Globus pallidus (tissue), 1 donor: ENCODE measurements at places on chromosomes 4 and X.

DNA sequence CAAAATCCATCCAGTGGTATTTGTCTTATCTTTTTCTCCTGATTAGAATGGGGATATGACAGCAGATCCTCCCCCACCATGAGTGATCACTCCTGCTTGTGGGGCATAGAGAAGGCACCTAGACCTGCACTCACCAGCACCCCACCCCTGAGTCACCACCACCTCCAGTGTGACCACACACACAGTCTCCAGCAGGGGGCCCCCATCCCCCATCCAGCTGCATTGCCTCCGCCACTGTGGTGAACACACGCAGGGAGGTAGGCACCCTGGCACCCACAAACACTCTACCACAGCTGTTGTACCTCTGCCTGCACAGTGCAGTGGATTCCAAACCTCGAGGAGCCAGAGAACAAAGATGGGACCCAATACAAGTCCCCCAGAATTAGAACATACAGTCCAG is 9.0 kb upstream of the MAGEA8 start:
- no peak for DNase-seq

GRCh38 chr4:114249976-114250375 is 270.5 kb upstream of the ARSJ start:
- no peak for DNase-seq

DNA sequence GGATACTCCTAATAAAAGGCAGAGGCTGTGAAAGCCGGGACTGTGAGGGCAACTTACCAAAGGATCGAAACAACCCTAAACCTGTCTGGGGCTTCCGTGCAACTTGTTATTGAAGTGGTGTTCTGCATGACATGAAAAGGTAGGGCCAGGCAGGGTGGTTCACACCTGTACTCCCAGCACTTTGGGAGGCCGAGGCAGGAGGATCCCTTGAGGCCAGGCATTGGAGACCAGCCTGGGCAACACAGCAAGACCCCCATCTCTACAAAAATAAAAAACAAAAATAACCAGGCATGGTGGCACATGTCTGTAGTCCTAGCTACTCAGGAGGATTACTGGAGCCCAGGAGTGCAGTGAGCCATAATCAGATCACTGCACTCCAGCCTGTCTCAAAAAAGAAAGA is 12.3 kb downstream of the CASP3 start:
- DNase-seq, result no peak

DNA sequence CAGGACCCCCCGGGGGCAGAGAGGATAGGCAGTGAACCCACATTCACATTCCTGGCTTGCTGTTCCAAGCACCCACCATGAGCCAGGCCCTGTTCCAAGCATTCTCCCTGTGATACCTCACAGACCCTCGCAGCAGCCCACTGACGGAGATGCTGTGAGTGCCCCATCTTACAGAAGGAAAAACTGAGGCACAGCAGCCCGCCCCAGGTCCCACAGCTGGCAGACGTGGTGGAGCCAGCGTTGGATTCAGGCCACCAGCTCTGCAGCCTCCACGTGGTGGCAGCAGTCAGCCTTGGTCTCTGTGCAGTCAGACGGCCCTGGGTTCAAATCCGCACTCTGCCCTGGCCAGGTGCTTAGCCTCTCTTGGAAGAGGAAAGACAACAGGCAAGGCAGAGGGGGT is 16.8 kb downstream of the MAN2B2 start:
- no peak for DNase-seq

- no peak for DNase-seq
Measured at GRCh38 chr4:152243206-152243605, 292.7 kb downstream of the FBXW7 start.

- no peak for DNase-seq
Measured at GRCh38 chr4:38562751-38563198, 101.2 kb upstream of the KLF3 start.

GRCh38 chrX:38403834-38404233 is 51.4 kb downstream of the OTC start:
- no peak for DNase-seq

- peak; percentile 84 for DNase-seq
Measured at GRCh38 chr4:4859325-4859798, at the start of gene MSX1. TSS of gene MSX1 (plus strand) at chr4:4859665. CDS start at chr4:4859900, 235 bp downstream.

- no peak for DNase-seq
Measured at GRCh38 chr4:98434816-98435215, 173.6 kb downstream of the RAP1GDS1 start.

GRCh38 chr4:170040031-170040680 is 14.0 kb upstream of the MFAP3L start:
- DNase-seq, result no peak

DNA sequence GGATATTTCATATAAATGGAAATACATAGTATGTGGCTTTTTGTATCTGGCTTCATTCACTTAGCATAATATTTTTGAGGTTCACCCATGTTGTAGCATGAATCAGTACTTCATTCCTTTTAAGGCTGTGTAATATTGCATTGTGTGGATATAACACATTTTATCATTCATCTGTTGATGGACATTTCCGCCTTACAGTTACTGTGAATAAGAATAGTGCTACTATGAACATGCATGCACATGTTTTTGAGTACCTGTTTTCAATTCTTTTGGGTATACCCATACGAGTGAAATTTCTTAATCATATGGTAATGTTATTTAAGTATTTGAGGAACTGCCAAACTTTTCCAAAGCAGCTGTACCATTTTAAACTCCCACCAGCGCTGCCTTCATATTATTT is 539.6 kb upstream of the DIPK2B start:
- DNase-seq, result no peak

DNA sequence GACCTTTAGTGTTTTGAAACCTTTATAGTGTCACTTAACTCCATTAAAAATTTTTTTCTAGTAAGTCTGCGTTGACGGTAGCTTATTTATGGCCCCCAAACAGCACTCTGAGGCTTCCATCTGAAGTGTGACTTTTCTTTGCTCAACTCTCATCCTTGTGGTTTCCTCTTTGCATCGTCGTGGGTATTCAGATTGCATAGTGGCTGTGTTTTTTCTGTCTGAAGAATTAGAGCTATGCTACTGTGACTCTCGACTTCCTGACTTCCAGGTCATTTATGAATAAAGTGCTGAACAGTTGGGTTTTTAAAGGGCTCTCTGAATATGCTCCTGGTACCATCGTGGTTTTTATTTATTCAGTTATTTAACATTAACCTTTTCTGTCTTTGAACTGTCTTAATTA is 44.9 kb downstream of the JADE1 start:
- DNase-seq, result no peak

- no peak for DNase-seq
Measured at GRCh38 chr4:182862141-182862875, 54.9 kb downstream of the DCTD start.

GRCh38 chr4:174663216-174663615 is 140.9 kb upstream of the HPGD start:
- DNase-seq, result no peak

GRCh38 chr4:43607400-43607799 is 714.9 kb downstream of the GRXCR1 start:
- no peak for DNase-seq

DNA sequence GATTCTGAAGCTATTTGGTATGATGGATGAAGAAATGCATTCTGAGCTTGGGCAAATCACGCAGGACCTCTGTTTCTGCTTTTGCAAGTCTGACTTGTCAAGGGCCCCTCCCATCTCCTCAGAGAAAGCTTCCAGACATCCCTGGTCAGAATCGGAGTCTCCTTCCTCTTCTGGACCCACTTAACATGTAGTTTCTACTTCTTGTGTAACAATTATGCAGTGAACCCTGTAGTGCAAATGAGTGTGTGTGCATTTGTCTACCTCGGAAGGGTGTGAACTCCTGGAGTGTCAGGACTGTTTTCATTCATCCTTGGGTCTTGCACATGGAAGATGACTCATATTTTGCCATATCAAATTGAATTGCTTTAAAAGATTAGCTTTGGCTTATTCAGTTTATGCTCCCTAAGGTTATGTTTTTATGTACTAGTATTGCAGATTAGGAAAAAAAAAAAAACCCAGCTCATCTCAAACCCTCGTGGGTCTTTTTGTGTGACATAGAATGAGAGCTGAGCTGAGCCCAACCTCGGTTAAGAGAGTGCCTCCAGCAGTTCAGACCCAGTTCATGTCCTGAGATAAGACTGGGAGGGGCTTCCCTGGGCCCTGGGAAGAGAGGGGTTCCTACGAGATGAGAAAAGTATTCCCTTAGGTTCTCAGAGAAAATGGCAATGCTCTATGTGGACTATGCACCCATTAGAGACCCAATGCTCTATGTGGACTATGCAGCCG is 61.1 kb upstream of the RPL34 start:
- DNase-seq, result no peak

DNA sequence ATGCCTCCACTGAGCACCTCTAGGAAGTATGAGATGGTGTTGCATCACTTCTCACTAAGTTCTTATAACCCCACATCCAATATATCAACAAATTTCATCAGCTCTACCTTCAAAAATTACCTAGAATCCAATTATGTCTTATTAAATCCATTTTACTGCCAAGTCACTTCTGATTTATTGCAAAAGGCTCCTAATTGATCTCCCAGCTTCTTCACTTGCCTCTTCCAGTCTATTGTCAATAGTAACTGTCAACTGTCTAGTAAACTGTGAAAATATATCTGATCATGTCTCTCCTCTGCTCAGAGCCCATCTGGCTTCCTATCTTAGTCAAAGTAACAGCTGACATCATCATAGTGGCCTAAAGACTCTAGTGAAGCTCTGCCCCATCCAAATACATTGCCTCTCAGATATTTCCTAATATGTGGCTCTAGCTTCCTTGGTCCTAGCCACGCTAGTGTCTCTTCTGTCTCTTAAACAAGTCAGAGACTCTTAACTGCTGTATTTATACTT is 414.5 kb upstream of the ATOH1 start:
- no peak for DNase-seq

DNA sequence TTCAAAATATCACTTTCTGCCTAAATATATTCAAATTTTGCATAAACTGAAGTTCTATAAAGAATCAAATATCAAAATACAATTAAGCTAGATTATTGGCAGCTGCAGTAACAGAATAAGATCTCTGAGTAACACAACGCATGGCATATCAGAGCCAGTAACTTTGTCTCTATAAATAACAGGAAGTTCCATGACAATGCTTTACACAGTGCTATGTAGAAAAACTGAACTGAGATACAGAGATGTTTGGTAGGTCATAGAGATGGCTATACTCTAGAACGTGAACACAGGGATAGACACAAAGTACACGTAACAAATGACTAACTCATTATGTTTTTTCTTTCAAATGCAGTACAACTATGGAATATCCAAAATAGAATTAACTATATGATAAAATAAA is 18.2 kb downstream of the UBE2D3 start:
- DNase-seq, result no peak

- DNase-seq, result no peak
Measured at GRCh38 chr4:8724436-8725070, 132.0 kb downstream of the CPZ start.

DNA sequence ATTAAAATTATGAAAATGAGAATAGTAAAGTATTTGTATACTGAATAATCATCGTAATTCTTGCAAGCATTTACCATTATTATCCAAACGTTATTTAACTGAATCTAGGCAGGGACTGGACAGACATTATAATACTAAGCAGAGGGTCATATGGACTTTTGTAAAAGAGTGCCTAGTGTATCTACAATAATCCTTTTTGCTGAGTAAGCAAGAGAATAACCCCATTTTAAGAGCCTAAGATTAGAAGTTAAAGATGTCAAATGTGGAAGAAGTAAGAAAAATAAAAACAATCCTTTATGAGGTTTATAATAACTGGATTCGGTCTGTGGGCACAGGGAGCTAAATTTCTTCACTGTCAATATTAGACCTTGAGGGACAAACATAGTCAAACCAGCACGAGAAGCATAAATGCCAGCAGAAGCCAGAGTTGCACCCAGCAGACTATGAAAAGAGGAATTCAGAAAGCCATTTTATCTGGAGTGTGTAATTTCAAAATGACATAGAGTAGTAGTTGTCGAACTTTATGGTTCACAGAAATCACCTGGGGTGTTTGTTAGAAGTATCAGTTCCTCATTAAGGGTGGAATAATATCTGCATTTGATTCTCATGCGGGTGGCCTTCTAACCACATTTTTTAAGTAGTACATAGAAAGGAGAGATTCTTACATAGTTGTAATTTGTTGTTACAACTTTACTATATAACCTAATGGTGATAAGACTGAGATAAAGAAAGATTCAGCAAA is 39.7 kb upstream of the DCLK2 start:
- DNase-seq, result no peak
